RWPE1 (cell line): ENCODE measurements at places on chromosomes 11 and 22.

- DNase-seq: peak; percentile 38
Observed at GRCh38 chr22:44361391-44362126, 48.8 kb upstream of the SHISAL1 start.

DNA sequence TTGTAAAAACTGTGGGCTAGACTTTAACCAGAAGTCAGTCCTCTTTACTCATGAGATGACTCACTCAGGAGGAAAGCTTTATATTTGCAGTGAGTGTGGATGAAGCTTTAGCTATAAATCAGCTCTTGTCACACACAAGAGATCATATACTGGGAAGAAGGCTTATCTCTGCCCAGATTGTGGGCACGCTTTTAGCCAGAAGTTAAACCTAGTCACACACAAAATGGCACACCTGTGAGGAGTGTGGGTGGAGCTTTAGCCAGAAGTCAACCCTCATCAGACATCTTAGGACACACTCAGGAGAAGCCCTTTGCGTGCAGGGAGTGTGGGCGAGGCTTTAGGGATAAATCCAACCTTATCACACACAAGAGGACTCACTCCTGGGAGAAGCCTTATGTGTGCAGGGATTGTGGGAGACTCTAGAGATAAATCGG lies 706.9 kb upstream of the LUZP2 start:
- peak; percentile 42 for DNase-seq

- DNase-seq: peak; percentile 5
Observed at GRCh38 chr11:100329352-100329751, 357.7 kb upstream of the ARHGAP42 start.

- DNase-seq: peak; percentile 8
Observed at GRCh38 chr11:31106968-31107576, 262.5 kb downstream of the DCDC1 start.

DNA sequence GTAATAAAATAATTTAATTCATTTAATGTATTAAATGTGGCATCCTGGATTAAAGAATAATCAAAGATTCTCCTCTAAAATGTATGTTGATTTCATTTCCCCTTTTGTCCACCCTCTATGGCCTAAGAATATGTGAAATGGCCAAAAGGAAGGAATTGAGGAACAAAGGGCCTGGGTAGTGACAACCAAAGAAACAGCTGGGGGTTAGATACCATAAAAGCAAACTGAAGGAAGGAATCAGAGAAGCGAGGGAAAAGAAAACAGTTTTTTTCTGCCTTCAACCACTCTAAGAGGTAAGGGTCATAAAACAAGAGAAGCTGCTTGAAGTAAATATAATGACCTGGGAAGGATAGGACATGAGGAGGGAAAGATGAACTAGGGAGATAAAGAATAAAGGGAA lies 139.3 kb downstream of the FAM76B start:
- DNase-seq: no peak

DNA sequence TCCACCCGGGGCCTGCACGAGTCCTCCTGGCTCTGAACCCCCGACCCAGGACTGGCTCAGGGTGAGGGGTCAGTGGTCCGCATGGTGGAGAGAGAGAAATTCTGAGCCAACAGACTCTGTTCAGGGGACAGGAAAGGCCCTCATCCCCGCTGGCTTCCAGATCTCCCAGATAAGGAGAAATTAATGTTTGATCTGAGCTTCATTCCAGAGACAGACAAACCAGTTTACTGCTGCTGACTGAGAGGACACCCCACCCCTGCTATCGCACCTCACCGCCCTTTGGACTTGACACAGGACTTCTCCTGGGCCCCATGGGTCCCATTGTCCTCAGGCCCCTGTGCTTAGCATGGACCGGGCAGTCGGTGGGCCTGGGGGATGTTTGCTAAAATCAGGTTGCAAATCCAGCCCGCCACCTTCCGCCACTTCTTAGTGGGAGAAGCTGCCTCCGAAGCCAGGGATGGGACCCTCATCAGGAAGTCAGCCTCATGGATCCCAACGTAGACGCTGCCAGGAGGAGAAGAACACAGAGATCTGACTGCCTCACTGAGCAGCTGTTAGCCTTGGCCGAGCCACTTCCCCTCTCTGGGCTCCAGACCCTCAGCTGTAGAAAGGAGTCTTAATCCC lies 11.2 kb upstream of the UPK3A start:
- DNase-seq: no peak

DNA sequence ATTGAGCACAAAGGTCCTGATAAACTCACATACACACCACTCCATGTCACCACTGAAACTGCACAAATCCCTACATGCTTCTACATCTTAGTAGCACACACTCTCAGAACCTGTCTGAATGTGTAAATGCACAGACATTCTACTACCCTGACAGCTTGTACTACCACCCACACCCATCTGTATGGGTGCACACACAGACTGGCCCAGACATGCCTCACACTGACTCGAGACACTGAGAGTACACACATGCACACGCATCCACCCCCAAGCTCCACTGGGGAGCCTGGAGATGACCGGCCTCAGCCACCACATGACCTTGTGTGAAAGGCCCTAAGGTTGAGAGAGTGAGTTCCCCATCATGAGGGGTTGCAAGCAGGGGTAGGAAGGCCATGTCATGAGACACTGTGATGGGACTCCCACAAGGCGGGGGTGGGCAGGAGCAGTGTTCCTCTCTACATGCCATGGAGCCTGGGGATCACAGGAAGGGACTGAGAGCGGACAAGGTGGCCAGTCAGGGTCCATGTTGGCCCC lies 28.1 kb downstream of the ARAP1 start:
- no peak for DNase-seq

- DNase-seq: no peak
Observed at GRCh38 chr11:65918211-65919140, at the start of gene C11orf68. Gene C11orf68, minus strand, starts transcription at chr11:65919062. Its CDS starts 31 bp downstream, at chr11:65919031.

- DNase-seq: peak; percentile 82
Observed at GRCh38 chr11:606245-606644, 9.5 kb downstream of the IRF7 start.

DNA sequence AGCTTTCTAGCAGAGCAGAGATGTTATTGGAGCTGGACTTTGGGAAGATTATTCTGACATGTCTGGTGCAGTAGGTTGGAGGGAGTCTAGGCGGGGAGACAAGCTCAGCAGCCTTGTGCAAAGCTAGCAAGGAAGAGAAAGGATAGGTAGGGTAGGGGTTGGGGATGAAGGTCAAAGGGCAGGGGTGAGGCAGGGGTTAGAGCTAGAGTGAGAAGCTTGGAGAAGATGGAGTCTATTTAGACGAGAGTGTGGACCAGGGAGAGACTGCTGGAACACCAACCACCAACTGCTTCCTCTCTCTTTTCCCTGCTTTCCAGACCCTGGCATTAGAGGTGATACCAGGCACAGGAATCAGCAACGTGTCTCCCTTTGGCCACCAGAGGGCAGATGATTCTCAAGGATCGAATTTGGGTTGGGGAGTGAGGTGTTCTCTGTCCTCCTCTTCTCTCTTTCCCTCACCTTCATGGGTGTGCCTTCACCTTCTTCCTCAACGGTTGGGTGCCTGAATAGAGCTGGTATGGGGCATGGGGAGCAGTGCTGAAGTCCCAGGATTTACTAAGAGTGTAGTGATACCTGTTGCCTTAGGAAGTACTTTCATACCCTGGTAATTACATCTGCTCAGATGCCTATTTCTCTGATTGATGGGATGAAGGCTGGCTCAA lies 1.8 kb upstream of the MARK2 start:
- peak; percentile 82 for DNase-seq

GRCh38 chr11:34924714-34925113 lies 8.3 kb downstream of the PDHX start:
- DNase-seq: no peak

GRCh38 chr22:32571761-32572160 lies 97.2 kb downstream of the FBXO7 start:
- DNase-seq: no peak

DNA sequence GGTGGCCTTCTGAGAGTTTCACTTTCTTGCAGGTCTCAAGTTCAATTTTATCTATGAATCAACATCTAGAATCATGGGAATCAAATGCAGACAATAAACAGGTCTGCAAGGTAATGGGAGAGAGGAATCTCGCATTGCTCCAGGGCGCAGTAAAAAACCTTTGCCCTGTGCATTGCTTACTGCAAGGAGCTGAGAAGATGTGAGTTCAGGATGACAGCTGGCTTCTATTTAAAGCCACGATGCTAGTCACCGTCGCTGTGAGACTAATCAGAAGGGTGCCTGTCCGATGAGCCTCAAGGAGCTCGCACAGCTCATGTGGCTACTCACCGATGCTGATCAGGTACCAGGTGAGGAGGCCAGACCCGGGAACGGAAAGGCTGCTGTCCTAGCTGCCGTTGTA lies 30.2 kb upstream of the APOA1 start:
- no peak for DNase-seq
